NCI-H2107 (cell line): ENCODE measurements at places on chromosomes 5 and 9.

DNA sequence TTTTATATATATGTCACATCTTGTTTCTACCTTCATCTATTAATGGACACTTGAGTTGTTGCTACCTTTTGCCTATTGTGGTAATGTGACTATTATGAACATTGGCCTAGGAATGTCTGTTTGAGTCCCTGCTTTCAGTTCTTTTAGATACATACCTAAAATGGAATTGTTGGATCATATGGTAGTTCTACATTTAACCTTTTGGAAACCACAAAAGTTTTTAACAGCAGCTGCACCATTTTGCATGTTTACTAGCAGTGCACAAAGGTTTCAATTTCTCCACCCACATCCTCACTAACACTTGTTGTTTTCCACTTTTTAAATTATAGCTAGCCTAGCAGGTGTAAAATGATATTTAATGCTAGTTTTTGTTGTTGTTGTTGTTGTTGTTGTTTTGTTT is 88.4 kb downstream of the GALNT10 start:
- no peak for DNase-seq

- DNase-seq: no peak
Measured at GRCh38 chr5:164375051-164375450, 869.6 kb downstream of the MAT2B start.

- no peak for DNase-seq
Measured at GRCh38 chr9:78714576-78714975, 417.7 kb downstream of the PSAT1 start.

- DNase-seq: no peak
Measured at GRCh38 chr5:73380041-73380440, 68.5 kb downstream of the FOXD1 start.

GRCh38 chr5:72692231-72692637 is 124.2 kb upstream of the TNPO1 start:
- DNase-seq: peak; percentile 17

GRCh38 chr5:56099346-56099745 is 104.6 kb upstream of the IL6ST start:
- DNase-seq: no peak

- DNase-seq: no peak
Measured at GRCh38 chr9:84799251-84799650, 129.7 kb downstream of the NTRK2 start.

- no peak for DNase-seq
Measured at GRCh38 chr5:96648593-96648992, 13.6 kb upstream of the CAST start.

DNA sequence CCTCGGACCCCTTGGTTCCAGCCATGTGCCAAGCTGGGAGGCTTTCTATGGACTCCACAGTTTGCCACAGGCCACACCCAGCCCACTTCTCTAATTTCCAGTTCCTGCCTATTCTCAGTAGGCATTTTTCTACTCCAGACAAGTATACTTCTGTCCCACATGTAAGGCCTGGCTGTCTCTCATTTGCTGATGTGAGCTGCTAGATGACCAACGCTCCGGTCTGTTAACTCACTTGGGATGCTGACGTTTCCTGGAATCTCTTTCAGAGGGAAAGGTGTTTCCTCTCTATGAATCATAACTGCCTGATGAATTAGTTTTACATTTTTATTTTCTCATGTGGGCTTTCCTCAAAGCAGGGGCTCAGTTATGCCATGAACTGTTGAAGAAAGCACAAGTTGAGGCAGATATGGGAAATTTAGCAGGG is 36.3 kb downstream of the ERGIC1 start:
- no peak for DNase-seq

- no peak for DNase-seq
Measured at GRCh38 chr9:88915916-88916315, 75.4 kb upstream of the S1PR3 start.

GRCh38 chr9:100573655-100574260 is 4.1 kb upstream of the CAVIN4 start:
- DNase-seq: no peak

GRCh38 chr9:7298123-7298522 is 501.5 kb downstream of the DMAC1 start:
- no peak for DNase-seq

GRCh38 chr9:123399803-123400378 is 43.9 kb downstream of the CRB2 start:
- no peak for DNase-seq

DNA sequence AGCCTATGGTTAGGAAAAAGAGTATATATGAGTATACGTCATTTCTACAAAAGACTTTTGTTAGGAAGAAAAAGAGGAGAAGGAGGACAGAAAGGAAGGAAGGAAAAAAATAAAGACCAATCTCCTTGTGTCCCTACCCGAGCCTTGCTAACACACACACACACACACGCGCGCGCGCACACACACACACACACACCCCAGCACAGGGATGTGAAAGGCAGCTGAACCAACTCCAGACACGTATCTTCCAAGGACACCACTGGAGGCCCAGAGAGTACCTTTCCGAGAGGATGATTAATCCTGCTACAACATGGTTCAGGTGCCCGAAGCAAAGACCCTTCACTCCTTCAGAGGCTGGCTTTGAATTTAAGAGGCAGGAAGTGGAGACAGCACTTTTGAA is 56.9 kb upstream of the GALNT10 start:
- no peak for DNase-seq

GRCh38 chr5:82329393-82329792 is 51.2 kb upstream of the RPS23 start:
- no peak for DNase-seq

DNA sequence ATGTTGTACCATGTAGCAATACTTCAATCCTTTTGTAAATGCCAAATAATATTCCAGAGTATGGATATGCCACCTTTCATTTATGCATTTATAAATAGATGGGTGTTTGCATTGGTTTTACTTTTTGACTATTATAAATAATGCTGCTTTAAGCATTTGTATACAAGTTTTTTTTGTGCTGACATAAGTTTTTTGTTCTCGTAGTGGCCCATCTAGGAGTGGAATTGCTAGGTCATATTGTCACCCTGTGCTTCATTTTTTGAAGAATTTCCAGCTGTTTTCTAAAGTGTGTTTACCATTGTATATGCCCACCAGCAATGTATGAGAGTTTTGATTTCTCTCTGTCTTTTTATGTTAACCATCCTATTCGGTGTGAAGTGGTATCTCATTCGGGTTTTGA is 6.9 kb downstream of the ADGRV1 start:
- DNase-seq: no peak
